ENCODE measurements at places on chromosomes 3 and 15. TPM values are rescaled to one million over a fixed set of nuclear protein-coding genes. Genes with fewer than 3 reads are reported as not detected.

DNA sequence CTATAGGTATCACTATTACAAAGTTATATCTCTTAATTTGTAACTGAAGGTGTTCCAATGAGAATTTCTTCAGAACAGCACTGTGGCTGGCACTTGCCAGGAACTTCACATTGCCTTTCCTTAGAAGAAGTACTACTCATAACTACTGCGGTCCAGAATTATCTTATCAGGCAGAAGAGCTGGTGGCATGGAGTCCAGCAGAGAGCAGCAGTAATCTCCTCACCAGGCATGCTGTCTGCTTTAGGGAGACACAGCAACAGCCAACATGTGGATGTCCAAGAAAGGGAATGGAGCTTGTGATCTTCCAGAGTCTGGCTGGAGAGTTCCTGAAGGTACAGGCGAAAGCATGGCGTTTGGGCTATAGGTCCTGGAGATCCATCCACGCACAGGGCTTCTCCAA, 919.7 kb upstream of the NR2F2 start:
- H3K4me3 ChIP-seq, result no peak overlapping the region
- H3K4me1 ChIP-seq, result no peaks in the 10 kb centered on the region
- peak overlapping the region; percentile 42 for H3K27ac ChIP-seq
- H3K27me3 ChIP-seq, result no peaks in the 10 kb centered on the region

DNA sequence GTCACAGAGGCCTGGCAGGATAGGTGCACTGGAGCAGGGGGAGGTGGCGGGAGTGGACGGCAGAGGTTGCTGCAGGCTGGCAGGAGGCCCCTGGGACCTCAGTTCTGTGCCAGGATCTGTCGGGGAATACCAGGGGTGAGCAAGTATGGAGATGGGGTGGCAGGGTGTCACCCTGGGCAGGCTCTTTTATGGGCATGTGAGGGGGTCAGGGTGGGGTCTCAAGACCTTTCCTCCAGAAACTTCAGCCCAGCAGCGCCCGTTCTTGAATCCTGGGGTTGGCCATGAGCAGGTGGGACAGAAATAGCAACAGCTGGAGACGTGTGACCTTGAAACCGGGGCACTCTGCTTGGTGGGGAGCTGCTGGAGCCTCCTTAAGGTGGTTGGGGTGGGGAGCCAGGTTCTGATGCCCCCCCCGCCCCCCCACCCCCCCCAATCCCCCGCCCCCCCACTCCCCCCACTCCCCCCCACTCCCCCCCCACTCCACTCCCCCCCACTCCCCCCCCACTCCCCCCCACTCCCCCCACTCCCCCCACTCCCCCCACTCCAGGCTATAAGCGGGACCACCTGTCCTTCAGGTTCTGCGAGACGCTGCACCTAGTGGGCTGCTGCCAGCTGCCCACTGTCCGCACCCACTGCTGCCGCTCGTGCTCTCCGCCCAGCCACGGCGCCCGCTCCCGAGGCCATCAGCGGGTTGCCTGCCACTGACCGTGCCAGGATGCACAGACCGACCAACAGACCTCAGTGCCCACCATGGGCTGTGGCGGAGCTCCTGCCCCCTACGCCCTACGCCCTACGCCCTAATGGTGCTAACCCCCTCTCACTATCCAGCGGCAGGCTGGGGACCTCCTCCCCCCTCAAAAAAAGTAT, 84.9 kb downstream of the TBC1D2B start:
- H3K4me1 ChIP-seq, result peaks cover 35% of the 10 kb centered on the region
- no peak for DNase-seq
- H3K4me3 ChIP-seq, result no peak overlapping the region
- H3K27me3 ChIP-seq, result no peaks in the 10 kb centered on the region
- H3K36me3 ChIP-seq, result peaks cover 7% of the 10 kb centered on the region

DNA sequence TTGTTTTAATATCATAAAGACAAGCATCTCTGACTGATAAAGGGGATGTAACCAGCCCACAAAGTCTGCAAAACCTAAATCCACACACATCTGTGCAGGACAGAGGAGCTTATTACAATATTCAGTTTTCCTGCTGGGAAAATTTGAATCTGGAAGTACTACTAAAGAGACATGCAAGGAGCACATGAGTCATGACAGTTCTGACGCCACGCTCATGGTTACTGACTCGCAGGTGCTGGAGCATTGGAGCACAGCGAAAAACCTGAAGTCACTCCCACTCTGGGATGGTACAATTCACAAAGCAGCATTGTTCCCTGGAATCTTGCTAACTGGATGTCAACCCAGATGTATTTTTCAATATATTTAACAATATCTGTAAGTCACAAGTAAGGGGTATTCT, 7.6 kb upstream of the ISL2 start:
- H3K4me3 ChIP-seq, result no peak overlapping the region
- no peak for DNase-seq
- no peaks in the 10 kb centered on the region for H3K4me1 ChIP-seq
- no peak overlapping the region for H3K27ac ChIP-seq

DNA sequence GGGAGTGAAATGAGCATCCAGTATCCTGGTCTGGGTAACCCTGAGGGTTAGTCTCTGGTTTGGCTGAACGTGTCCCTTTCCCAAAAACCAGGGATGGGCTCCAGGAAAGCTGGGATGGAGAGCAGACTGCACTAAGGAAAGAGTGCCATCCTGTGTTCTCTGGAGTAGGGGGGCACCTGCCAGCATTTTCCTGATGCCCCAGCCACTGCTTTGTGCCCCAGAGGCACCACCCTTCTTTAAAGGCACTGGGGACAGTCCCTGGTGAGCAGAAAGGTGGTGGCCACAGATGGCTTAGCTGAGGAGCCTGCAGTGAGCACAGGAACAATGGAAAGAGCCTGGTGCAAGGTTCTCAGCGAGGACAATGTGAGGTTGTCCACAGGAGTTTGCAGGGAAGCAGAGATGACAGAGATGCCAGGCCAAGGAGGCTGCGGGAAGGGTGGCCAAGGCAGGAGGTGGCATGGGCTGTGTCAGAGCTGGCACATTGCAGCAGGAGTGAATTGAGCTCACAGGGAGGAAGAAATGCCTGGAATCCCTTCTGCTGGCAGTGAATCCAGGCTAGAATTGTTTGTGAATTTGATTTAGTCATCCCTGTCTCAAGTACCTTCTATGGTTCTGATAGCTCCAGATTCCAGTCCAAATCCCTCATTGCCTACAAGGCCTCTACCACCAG, 39.9 kb downstream of the AMOTL2 start:
- H3K27me3 ChIP-seq, result no peaks in the 10 kb centered on the region
- H3K4me3 ChIP-seq, result no peak overlapping the region
- H3K36me3 ChIP-seq, result no peaks in the 10 kb centered on the region

DNA sequence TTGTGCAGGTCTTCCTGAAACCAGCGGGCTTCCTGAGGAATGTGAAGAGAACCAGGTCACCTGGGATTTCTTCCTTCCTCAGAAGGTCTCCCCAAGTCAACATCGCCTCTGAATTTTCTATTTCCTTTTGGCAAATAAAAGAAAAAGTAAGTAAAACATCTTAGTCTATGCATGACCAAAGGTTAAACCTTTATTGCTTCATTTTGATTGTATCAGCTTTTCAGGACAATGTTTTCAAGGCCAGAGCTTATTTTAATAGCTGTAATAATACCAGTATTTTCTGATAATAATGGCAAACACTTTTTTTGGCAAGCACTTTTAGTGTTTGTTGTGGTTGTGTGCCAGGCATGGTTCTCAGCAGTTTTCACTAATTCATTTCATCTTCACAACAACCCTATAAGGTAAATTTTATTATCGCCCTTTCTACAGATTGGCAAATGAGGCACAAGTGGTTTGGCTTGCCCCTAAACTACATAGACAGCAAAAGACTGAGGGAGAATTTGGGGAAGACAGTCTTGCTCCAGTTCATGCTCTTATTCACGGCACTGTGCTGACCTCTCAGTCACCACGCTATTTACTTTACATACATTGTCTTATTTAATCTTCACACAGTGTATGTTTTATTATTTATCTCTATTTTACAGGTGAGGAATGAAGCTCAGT, 110.4 kb downstream of the RPL22L1 start:
- H3K4me1 ChIP-seq, result no peaks in the 10 kb centered on the region
- no peak for DNase-seq
- H3K36me3 ChIP-seq, result no peaks in the 10 kb centered on the region
- no peak overlapping the region for H3K4me3 ChIP-seq
- no peaks in the 10 kb centered on the region for H3K27me3 ChIP-seq

- H3K27ac ChIP-seq, result no peak overlapping the region
- no peak for DNase-seq
- H3K4me1 ChIP-seq, result no peaks in the 10 kb centered on the region
- no peaks in the 10 kb centered on the region for H3K27me3 ChIP-seq
- H3K4me3 ChIP-seq, result no peak overlapping the region
- no peaks in the 10 kb centered on the region for H3K36me3 ChIP-seq
Observed at GRCh38 chr15:80090879-80091503, 31.5 kb downstream of the ZFAND6 start.

GRCh38 chr3:43231276-43232000, 54.9 kb upstream of the SNRK start:
- H3K4me1 ChIP-seq, result peaks cover 4% of the 10 kb centered on the region
- no peaks in the 10 kb centered on the region for H3K27me3 ChIP-seq
- H3K27ac ChIP-seq, result no peak overlapping the region
- no peak for DNase-seq
- no peak overlapping the region for H3K4me3 ChIP-seq
- no peaks in the 10 kb centered on the region for H3K36me3 ChIP-seq

GRCh38 chr3:8709801-8710507, 23.6 kb upstream of the CAV3 start:
- no peaks in the 10 kb centered on the region for H3K4me1 ChIP-seq
- H3K27me3 ChIP-seq, result no peaks in the 10 kb centered on the region
- no peak overlapping the region for H3K27ac ChIP-seq
- no peak overlapping the region for H3K4me3 ChIP-seq

GRCh38 chr3:4986175-4986781, 7.0 kb downstream of the BHLHE40 start:
- peak overlapping the region; percentile 51 for H3K4me3 ChIP-seq
- H3K27me3 ChIP-seq, result no peaks in the 10 kb centered on the region
- H3K4me1 ChIP-seq, result peaks cover 70% of the 10 kb centered on the region
- no peak for DNase-seq
- peak overlapping the region; percentile 100 for H3K27ac ChIP-seq

GRCh38 chr3:161054860-161055604, 50.1 kb downstream of the B3GALNT1 start:
- H3K4me1 ChIP-seq, result no peaks in the 10 kb centered on the region
- no peaks in the 10 kb centered on the region for H3K36me3 ChIP-seq
- H3K27ac ChIP-seq, result no peak overlapping the region
- H3K27me3 ChIP-seq, result no peaks in the 10 kb centered on the region
- no peak overlapping the region for H3K4me3 ChIP-seq

- peaks cover 33% of the 10 kb centered on the region for H3K36me3 ChIP-seq
- no peak overlapping the region for H3K4me3 ChIP-seq
- H3K27me3 ChIP-seq, result no peaks in the 10 kb centered on the region
- peaks cover 42% of the 10 kb centered on the region for H3K4me1 ChIP-seq
- H3K27ac ChIP-seq, result no peak overlapping the region
Observed at GRCh38 chr3:33091746-33092145, 5.2 kb downstream of the GLB1 start.

GRCh38 chr15:67920524-67921240, 80.8 kb upstream of the RNU6-1 start:
- no peak for DNase-seq
- no peak overlapping the region for H3K27ac ChIP-seq
- H3K4me3 ChIP-seq, result no peak overlapping the region
- H3K36me3 ChIP-seq, result no peaks in the 10 kb centered on the region

DNA sequence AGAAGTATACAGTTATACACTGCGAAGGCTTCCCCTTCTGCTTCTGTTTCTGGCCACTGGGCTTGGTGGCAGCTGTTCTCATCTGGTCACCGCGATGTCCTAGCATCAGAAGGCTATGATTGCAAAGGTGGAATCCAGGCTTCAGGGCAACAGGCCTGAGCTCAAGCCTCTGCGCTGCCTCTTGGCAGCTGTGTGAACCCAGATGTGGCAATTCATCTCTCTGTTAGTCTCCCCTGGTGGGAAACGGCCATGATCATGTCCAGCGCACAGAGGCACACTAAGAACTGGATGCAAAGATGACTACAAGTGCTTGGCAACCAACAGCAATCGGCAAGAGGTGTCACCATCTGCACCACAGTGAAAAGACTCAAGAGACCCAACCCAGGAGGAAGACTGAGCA, 78.9 kb downstream of the PCSK6 start:
- H3K27ac ChIP-seq, result no peak overlapping the region
- no peaks in the 10 kb centered on the region for H3K27me3 ChIP-seq
- no peaks in the 10 kb centered on the region for H3K4me1 ChIP-seq
- no peaks in the 10 kb centered on the region for H3K36me3 ChIP-seq
- no peak for DNase-seq

- H3K4me3 ChIP-seq, result no peak overlapping the region
Observed at GRCh38 chr15:73915082-73915481, 11.2 kb upstream of the LOXL1 start.

DNA sequence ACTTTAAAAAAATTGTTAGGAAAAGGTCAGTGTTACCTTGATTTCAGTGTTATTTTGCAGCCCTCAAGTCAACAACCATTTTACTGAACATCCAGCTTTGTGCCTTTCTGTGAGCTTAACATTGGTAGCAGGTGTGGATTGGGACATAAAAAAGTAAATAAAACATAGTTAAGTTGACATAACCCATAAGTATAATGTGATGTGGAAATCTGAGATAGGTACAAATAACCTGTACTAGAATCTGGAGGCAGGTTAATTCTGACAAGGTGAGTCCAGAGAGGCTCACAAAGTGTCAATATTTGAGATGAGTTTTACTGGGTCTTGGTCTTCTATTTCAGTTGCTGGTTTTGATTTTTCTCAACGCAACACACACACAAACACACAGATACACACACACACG, 151.3 kb downstream of the LPP start:
- peaks cover 9% of the 10 kb centered on the region for H3K4me1 ChIP-seq
- no peaks in the 10 kb centered on the region for H3K36me3 ChIP-seq
- no peak overlapping the region for H3K4me3 ChIP-seq
- no peak overlapping the region for H3K27ac ChIP-seq

The GRM7 gene
- not detected for total RNA-seq

The METTL6 gene
- total RNA-seq, result 19.9 TPM

The ST8SIA2 gene
- not detected for total RNA-seq

The ANKRD63 gene
- not detected for total RNA-seq
